ENCODE measurements at places on chromosomes 4 and X. TPM values are rescaled to one million over a fixed set of nuclear protein-coding genes. Genes with fewer than 3 reads are reported as not detected.

- no peak overlapping the region for H3K27ac ChIP-seq
- H3K36me3 ChIP-seq: no peaks in the 10 kb centered on the region
- no peaks in the 10 kb centered on the region for H3K4me1 ChIP-seq
- H3K4me3 ChIP-seq: no peak overlapping the region
Measured at GRCh38 chrX:112211459-112211858, 128.9 kb upstream of the TRPC5 start.

GRCh38 chr4:183941964-183942363 is 36.9 kb downstream of the STOX2 start:
- no peak for DNase-seq
- H3K4me1 ChIP-seq: no peaks in the 10 kb centered on the region
- no peaks in the 10 kb centered on the region for H3K27me3 ChIP-seq
- no peak overlapping the region for H3K27ac ChIP-seq

GRCh38 chrX:153800746-153801145 is 6.3 kb downstream of the SSR4 start:
- no peak for DNase-seq
- peaks cover 2% of the 10 kb centered on the region for H3K4me1 ChIP-seq
- H3K36me3 ChIP-seq: peaks cover 8% of the 10 kb centered on the region
- no peaks in the 10 kb centered on the region for H3K27me3 ChIP-seq

Gene PLRG1
- total RNA-seq: 73.4 TPM

Measured in fibroblast of lung (primary cell).